Astrocyte (in vitro differentiated cells and primary cell): ENCODE measurements at places on chromosomes 6 and 20. TPM values are rescaled to one million over a fixed set of nuclear protein-coding genes. Genes with fewer than 3 reads are reported as not detected.

Gene TUBB2B
- total RNA-seq: 124 and 144 TPM in 2 replicates

Gene LST1
- not detected in 2 replicates for total RNA-seq

Gene NOTCH4
- total RNA-seq: 0.57 and 0.60 TPM in 2 replicates

- DNase-seq: no peak
Measured at GRCh38 chr20:40584130-40584809, 104.8 kb downstream of the MAFB start.

Gene ZNF217
- total RNA-seq: 54.6 and 57.9 TPM in 2 replicates

Gene OXT
- total RNA-seq: not detected in 2 replicates

DNA sequence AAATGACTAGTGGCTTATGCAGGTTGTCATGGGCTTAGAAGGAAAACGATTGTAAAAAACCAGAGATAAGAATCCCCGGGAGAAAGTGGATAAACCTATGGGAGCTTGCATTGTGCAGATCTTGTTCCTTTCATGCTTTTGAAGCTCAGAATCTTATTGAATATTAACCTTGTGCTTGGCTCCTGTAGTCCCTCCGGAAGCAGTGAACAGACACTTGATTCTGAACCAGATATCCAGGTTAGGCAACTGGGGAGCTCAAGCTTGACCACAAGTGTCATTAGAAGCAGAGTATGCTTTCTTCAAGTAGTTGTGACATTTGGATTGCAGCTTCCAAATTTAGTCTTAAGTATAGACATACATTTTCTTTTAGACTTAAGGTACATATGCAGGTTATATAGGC, 212.6 kb upstream of the MOCS1 start:
- DNase-seq: no peak
